ENCODE measurements at places on chromosomes 11 and 22.

DNA sequence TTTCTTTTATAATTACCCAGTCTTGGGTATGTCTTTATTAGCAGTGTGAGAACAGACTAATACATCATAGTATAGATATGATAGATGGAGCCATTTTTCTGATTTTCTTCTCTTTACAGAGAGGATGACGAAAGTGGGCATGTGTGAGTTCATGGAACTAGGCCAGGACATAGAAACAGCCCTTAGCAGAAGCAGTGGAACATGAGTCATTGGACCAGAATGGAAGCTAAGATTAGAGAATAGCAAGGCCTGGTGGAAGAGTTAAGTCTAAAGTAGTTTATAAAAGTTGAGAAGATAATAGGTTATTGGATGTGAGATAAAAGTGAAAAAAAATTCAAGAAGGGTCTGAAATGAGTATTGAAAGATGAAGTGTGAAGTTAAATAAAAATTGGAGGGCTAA, 97.0 kb upstream of the MPPED2 start:
- no peak for DNase-seq

DNA sequence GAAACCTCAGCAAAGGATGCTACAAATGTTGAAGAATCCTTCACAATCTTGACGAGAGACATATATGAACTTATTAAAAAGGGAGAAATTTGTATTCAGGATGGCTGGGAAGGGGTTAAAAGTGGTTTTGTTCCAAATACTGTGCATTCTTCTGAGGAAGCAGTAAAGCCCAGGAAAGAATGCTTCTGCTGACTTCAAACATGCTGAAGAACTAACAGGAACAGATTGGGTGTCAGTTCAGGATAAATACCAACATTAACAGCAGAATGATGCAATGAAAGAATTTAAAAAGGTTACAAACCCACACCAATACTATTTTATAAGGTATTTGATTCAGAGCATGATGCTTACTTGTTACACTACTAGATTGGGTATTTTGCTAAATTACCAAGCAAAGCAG, 33.9 kb downstream of the RAB39A start:
- no peak for DNase-seq

GRCh38 chr11:21909145-21909544, 283.7 kb upstream of the ANO5 start:
- no peak for DNase-seq

DNA sequence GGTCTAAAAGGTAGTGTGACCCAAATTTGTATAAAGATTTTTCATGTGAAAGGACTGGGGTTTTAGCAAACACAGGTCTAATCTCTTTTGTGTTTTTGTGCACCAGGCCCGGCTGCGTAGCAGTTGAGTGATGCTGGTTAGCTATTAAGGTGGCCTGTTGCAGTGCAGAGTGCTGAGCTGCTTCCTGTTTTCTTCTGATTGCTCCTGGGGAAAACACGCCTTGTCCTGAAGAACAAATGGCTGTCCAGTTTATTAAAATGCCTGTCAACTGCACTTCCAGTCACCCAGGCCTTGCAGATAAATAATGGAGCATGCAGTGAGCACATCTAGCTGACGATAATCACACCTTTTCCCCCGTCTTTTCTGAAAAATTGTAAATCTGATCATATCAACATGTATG, 1.8 kb downstream of the SRSF8 start:
- DNase-seq, result no peak

DNA sequence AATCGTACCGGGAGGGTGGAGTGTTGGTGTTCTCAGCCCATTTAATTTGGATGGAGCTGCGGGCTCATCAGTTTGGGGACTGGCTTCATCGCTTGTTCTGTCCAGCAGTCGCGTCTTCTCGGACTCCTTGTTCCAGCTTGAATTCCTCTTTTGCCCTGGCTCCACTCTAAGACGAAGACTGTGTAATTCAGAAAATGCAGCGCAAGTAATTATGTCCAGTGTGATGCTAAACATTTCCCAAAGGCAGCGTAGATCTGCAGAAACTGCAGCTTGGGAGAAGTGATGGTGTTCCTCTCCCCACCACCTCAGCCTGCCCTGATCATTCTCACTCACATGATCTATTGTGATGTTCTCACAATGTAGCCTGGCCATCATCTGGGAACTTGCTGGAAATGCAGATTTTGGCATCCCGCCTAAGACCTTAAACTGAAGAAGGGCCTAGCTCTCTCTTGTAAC, 666 bp downstream of the SLC25A18 start:
- DNase-seq, result no peak

- DNase-seq, result no peak
These were observed 91.7 kb downstream of the TENM4 start for GRCh38 chr11:79348976-79349682.

DNA sequence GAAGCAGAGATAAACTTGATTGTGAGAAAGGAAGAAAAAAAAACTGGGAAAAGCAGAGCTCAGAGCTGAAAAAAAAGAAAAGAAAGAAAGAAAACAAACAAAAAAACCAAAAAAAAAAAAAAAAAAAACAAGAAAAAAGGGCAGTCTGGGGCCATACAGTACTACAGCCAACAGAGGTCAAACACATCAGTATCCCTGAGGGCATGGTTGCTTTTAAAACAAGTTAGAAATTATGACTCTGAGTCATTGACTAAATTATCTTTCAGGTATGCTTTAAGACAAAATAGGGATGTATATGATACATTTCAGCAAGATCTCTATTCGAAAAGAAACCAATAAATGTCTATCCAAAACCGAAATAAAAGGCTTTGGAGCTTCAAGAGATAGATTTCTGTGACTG, 37.1 kb upstream of the TLCD5 start:
- no peak for DNase-seq

DNA sequence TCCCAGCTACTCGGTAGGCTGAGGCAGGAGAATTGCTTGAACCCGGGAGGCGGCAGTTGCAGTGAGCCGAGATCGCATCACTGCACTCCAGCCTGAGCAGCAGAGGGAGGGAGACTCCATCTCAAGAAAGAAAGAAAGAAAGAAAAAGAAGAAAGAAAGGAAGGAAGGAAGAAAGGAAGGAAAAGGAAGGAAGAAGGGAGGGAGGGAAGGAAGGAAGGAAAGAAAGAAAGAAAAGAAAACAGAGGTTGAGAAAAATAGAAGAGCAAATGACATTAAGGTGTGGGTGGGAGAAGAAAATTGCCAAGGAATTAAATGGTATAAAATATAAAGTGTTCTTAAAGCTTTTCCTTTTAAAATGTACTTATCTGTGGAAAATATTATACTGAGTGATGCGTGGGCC, 49.9 kb downstream of the AHNAK start:
- no peak for DNase-seq

- DNase-seq, result no peak
These were observed 9.5 kb downstream of the DRICH1 start for GRCh38 chr22:23622634-23623033.

DNA sequence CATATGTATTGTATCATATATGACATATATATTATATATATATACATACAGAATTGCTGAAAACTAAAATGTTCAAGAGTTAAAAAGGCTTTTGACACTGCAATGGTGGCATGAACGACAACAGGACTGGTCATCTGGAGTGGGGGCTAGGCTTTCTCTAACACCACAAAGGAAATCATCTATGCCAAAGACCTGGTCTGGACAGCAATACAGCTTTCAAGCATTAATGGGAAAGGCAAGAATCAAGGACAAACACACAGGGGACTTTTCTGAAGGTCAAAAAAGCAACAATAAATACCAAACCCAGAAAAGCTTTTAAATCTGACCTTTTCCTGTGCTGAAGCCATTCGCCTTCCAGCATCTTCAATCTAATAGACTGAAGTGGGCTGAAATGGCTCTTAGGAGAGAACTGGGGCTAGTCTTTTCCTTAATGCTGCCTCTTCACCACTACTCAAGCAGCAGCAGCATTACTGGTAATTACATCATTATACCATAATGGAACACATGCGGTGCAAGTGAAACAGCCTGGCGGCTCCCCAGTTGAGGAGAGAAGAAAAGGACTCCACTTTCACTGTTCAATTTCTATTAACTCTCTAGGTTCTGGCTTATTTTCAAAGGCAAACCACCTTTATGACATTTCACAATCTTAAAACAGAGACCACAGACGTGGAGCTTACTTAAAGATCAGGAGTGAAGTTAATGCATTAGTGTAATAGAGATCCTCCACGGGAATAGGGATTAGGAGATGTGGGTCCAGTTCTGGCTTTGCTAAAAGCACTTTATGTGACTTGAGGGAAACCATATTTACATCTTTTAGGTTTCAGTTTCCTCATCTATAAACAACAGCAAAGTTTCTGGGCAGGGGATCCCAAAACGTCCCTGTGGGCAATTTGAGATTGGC, 63.0 kb downstream of the GAB2 start:
- no peak for DNase-seq

GRCh38 chr22:37623075-37624016, 14.7 kb downstream of the GGA1 start:
- no peak for DNase-seq

DNA sequence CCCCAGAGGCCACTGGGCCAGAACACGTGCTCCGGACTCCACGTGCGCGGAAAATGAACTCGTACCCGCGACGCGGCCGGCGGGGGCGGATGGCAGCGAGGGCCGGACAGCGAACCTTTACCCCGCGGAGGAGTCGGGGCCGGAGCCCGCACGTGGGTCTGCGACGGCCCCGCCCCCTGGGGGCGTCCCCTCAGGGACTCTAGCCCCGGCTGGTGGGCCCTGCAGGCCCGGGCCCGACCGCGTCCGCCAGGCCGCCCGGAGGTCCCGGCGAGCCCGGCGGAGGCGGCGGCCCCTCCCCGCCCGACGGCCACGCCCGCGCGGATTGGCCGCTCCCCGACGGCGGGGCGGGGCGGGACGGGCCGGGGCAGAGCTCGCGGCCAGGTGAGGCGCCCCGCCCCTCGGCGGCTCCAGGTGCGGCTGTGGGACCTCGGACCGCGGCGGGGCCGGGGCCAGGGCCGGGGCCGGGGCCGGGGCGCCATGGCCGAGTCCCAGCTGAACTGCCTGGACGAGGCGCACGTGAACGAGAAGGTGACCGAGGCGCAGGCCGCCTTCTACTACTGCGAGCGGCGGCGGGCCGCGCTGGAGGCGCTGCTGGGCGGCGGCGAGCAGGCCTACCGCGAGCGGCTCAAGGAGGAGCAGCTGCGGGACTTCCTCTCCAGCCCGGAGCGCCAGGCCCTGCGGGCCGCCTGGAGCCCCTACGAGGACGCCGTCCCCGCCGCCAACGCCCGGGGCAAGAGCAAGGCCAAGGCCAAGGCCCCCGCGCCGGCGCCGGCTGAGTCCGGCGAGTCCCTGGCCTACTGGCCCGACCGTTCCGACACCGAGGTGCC, at the start of gene FAM83F:
Gene FAM83F (plus strand): TSS at position 389 of the 827 bp plus-strand sequence. CDS start 89 bp downstream, at position 478.
- DNase-seq, result no peak

GRCh38 chr11:85132851-85133585, 494.1 kb downstream of the DLG2 start:
- DNase-seq, result no peak

DNA sequence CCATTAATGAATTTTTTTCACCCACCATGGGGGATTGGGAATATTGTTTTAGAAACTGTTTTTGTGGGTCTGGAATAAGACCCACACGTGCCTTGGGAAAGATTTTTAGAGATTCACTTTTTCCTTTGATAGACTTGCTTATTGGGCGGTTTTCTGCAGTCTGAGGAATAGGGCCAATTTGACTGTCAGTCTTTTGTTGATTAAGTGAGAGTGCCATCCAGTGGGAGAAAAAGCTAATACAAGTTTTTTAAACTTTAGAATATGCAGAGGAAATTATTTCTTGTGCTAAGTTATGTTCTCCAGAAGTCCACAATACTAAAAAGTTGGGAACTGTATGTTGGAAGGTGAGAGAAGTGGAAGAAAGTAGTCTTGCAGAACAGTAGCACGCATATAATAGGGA, 56.1 kb downstream of the PRMT3 start:
- no peak for DNase-seq

- no peak for DNase-seq
These were observed 40.2 kb downstream of the LRP5 start for GRCh38 chr11:68352591-68352990.

- no peak for DNase-seq
These were observed 51.5 kb downstream of the LHFPL7 start for GRCh38 chr22:24894998-24895397.

- no peak for DNase-seq
These were observed 11.0 kb downstream of the GLB1L2 start for GRCh38 chr11:134342572-134343340.

- DNase-seq, result no peak
These were observed 42.6 kb downstream of the MAP6 start for GRCh38 chr11:75625991-75626888.

DNA sequence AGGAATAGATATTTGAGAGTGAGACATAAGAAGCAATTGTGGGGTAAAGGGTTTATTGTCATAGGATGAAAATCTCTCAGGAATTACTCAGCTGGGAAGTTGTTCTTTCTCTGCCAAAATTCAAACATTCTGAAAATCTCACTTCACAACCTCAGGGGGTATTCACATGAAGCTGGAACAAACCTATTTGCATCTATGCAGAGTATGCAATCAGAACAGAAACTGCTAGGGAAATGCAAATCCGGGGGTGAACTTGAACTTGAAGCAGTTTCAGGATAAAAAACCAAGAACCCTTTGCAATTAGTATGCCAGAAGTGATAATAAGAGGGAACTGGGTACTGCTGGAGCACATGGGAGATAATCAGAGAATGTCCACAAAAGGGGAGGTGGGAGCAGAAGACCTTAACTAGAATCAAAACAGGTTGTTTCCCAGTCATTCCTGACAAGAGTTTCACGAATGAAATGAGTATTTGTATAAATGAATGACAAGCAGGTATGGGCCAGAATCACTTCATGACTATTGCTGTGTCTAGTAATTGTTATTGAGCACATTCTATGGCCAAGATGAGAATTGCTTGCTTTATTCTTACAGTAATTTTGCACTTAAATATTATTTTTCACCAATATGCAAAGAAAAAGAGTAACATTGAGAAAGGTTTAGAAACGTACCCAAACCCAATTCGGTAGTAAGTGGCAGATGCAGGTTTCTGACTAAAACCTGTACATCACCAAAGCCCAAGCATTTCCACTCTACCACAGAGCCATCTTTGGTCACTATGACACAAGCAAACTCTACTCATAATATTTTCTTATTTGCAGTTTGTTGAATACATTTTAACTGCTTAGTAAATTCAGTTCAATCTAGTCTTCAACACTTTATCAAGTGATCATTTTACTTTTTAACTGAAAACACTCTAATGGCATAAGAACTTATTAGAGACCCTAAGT, 61.8 kb upstream of the UBASH3B start:
- no peak for DNase-seq

DNA sequence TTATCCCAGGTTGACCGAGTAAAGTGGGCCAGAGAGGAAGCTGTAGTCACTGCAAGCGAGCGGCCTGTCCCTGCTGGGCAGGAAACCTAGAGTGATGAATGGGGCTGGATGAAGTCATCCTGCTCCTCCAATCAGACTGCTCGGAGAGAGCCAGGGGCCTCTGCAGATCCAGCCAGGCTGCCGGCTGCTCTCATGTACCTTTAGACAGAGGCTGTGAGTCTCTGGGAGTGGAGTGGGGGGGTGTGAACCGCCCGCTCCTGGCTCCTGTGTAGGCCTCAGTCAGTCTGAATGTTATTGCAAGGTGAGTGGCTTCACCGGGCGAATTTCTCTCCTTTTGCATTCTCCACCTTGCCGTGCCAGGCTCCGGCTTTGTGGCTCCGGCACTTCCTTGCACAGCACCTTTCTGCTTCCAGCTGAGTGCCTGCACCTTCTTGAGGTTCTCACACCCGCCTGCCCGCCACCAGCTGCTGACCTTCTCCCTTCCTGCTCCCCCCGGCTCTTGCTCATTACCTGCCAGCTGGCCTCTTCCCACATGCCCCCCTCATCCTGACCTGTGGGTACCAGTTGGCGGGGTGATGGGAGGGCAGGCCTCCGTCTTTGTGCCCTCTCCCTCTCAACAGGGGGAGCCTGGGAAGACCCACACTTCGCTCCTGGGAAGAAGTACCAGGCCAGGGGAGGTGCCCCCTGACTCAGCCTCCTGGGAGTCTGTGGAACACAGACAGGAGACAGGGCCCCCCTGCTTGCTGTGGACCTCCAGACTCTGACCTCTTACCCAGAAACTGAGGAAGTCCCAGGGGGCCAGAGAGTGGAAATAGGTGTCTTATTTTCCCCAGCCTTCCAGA, 79.9 kb downstream of the GRAMD1B start:
- DNase-seq, result no peak

Data from activated CD8-positive, alpha-beta memory T cell treated with anti-CD3 and anti-CD28 coated beads for 48 hours (primary cell).